Fibroblast of skin of right biceps (primary cell): ENCODE measurements at places on chromosomes 1 and 21.

- no peak for DNase-seq
Observed at GRCh38 chr1:100912019-100912418, 16.1 kb downstream of the SLC30A7 start.

GRCh38 chr1:29853716-29854330, 617.5 kb downstream of the PTPRU start:
- no peak for DNase-seq

DNA sequence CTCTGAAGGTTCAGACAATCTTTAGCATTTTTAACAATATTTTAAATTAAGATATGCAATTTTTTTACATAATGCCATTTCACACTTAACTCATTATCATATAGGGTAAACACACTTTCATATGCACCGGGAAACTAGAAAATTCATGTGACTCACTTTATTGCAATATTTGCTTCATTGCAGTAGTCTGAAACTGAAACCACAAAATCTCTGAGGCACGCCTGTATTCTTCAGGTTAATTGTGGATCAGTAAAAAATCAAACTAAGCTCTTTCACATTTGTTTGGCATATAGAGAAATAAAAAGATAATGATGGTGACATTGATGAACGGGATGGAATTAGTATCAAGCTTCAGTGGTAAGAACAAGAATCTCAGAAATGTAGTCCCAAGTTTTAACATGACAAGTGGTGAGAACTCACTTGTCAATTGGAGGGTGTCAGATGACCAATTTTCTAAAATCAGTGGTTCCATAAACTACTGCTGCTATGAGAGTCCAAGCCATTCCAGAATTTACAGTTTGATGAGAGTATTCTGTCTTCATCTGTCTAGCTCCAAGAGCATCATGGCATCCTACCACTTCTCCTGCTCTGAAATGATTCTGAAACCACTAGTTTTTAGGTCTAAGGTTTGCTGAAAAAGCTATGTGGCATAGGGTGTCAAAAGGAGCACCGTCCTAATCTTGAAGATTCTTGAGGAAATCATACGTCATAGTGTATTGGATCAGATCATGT, 281.0 kb downstream of the PTPRC start:
- no peak for DNase-seq

- DNase-seq: peak; percentile 83
Observed at GRCh38 chr1:60573726-60574409, 500.3 kb upstream of the C1orf87 start.

GRCh38 chr1:168430321-168430720, 113.5 kb downstream of the XCL2 start:
- DNase-seq: no peak

- no peak for DNase-seq
Observed at GRCh38 chr1:19205845-19206244, 4.2 kb downstream of the UBR4 start.

GRCh38 chr1:67515324-67516080, 85.3 kb upstream of the SERBP1 start:
- no peak for DNase-seq

GRCh38 chr1:47753808-47754207, 243.4 kb downstream of the TRABD2B start:
- no peak for DNase-seq

DNA sequence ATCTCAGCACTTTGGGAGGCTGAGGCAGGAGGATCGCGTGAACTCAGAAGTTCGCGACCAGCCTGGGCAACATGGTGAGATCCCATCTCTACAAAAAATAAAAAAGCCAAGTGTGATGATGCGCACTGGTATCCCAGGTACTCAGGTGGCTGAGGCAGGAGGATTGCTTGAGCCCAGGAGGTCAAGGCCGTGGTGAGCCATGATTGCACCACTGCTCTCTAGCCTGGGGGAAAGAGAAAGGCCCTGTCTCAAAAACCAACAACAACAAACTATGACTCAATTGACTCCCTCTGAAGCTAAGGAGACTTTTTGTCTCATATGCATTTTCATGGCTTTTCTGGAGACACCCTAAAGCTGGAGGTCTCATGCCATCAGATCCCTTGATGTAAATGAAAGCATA, 118.8 kb downstream of the CCDC185 start:
- no peak for DNase-seq

- no peak for DNase-seq
Observed at GRCh38 chr1:225824533-225824941, 14.6 kb downstream of the EPHX1 start.

DNA sequence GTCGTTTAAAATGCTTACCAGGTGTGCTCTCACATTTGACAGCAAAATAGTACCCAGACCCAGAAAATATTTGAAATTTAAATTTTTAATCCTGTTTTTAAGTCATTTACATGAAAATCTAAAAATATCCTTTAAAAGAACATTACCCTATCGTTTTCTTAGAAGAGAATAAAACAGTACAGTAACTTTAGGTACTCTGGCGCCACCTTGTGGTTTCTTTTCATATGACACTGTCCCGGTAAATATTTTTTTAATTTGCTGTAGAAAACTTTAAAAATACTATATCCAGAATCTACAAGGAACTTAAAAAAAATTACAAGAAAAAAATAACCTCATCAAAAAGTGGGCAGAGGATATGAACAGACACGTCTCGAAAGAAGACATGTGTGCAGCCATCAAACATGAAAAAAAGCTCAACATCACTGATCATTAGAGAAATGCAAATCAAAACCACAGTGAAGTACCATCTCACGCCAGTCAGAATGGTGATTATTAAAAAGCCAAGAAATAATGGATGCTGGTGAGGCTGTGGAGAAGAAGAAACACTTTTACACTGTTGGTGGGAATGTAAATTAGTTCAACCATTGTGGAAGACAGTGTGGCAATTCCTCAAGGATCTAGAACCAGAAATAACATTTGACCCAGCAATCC, 129.2 kb downstream of the RGS21 start:
- peak; percentile 46 for DNase-seq

DNA sequence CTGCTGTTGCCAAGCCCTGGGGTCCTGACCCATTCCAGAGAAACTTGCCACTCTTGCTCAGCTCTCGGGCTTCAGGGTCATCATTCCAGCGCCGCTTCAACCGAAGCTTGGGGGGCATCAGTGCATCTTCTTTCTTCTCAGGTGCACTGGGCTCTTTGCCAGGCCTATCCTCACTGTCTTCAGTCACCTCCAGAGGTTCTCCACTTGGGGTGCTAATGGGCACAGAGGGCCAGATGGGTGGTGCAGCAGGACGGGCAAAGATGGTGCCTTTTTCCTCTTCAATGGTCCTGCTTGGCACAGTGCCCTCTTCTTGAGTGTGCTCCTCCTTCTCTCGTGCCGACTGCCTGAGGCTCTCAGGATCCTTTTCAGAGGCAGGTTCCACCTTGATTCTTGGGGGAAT, 13.3 kb downstream of the ETV3 start:
- no peak for DNase-seq

DNA sequence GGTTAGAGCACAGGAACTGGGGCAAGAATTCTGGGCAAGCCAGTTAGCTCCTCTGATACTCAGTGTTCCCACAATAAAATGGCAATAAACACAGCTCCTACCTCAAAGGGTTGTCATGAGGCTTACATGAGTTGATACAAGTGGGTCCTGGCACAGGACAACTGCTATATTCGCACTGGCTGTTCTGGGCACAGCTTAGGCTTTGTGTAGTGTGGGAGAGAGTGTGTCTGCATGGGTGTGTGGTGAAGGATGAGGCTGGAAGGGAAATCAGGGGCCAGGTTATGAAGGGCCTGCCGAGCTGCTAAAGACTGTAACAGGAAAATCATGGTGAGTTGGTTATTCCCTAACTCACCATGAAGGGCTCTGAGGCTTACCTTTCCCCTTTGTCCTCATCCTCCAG, 18.7 kb downstream of the ETV3 start:
- no peak for DNase-seq

- DNase-seq: no peak
Observed at GRCh38 chr21:41589131-41589530, 81.2 kb upstream of the TMPRSS2 start.

DNA sequence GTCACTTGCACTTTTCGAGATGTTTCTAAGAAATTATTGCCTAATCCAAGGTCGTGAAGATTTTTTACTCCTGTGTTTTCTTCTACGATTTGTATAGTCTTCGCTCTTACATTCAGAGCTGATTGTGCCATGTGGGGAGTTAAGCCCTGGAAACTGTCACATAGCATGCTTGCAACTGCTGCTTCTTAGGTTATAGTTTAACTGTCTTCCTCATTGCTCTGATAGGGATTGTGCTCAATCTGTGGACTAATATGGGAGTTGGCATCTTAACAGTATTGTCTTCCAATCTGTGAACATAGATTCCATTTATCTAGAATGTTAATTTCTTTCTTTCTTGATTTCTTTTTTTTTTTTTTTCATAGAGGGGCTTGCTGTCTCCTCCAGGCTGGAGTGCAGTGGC, 34.8 kb upstream of the CAMTA1 start:
- no peak for DNase-seq

DNA sequence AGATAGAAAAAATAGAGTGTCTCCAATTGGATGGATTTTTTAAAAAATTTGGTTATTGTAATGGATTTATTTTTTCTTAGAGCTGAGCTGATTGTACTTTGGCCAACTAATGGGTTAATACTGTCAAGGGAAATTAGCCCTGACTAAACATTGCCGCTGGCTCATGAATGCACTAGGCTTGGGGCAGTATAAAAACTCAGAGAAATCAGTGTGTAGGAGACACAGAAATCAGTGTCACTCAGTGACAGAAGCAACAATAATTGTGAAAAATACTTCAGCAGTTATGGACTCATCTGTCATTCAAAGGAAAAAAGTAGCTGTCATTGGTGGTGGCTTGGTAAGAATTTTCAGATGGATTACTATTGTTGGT, at the start of gene KMO:
Gene KMO, plus strand, starts transcription at position 217 of the 370 bp plus-strand sequence. Its CDS starts 67 bp downstream, at position 284.
- DNase-seq: peak; percentile 3

- no peak for DNase-seq
Observed at GRCh38 chr1:224585051-224585450, 31.1 kb upstream of the CNIH3 start.

DNA sequence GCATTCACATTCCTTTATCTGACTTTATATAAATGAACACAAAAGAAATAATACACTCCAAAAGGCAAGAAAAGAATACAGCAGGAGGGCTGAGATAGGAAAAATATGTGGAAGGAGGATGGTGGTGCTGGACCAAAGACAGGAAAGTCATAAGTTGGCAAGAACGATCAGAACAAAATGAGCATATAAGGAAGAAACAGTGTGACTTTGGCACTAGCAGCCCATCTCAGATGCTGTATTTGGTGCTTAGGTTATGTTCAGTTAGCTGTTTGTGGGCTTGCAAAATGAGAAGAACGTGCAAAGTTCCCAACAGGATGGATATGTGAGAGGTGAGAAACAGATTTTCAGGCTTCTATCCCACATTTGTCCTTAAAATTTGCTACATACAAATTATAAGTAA, 719.8 kb upstream of the ADGRL4 start:
- no peak for DNase-seq

DNA sequence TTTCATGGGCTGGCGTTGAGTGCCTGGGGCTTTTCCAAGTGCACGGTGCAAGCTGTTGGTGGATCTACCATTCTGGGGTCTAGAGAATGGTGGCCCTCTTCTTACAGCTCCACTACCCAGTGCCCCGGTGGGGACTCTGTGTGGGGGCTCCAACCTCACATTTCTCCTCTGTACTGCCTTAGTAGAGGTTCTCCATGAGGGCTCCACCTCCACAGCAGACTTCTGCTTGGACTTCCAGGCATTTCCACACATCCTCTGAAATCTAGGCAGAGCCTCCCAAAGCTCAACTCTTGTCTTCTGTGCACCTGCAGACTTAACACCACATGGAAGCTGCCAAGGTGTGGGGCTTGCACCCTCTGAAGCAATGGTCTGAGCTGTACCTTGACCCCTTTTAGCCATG, 82.1 kb downstream of the CCDC18 start:
- DNase-seq: no peak

GRCh38 chr21:32334980-32335531, 36.4 kb downstream of the MRAP start:
- DNase-seq: peak; percentile 16

DNA sequence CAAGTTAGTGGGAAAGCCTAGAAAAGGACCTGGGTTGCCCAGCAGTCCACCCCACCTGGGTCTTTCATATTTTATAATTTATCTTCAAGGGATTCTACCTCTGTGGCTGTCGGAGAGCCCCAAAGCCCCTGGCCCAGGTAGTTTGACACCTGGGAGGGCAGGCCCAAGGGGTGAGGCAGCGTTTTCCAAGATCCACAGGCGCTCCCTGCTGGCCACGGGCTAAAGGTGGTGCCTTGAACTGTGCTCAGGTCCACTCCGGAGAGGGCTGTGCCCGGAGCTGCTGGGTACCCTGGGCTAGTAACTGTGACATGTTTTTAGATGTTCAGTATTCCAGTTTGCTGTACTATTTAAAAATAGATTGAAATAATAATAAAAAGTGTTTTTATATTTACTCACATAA, 37.2 kb upstream of the CRNN start:
- no peak for DNase-seq

DNA sequence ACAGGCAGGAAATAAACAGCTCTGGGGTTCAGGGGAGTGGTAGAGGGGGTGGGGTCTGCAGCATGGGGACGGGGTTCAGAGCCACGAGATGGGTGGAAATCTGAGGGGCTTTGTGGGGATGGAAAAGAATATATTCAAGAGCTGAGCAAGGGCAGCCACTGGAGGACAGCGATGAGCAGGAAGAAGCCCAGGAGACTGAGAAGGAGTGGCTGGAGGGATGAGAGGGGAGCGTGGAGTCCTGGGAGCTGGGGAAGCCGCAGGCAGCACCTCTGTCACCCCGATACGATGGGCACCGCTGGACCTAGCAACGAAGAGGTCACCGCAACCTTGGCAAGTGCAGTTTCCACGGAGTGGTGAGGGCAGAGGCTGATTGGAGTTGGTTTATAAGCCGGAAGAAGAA, 10.0 kb upstream of the KCNAB2 start:
- DNase-seq: no peak

GRCh38 chr1:64440183-64440826, 29.6 kb upstream of the CACHD1 start:
- no peak for DNase-seq

DNA sequence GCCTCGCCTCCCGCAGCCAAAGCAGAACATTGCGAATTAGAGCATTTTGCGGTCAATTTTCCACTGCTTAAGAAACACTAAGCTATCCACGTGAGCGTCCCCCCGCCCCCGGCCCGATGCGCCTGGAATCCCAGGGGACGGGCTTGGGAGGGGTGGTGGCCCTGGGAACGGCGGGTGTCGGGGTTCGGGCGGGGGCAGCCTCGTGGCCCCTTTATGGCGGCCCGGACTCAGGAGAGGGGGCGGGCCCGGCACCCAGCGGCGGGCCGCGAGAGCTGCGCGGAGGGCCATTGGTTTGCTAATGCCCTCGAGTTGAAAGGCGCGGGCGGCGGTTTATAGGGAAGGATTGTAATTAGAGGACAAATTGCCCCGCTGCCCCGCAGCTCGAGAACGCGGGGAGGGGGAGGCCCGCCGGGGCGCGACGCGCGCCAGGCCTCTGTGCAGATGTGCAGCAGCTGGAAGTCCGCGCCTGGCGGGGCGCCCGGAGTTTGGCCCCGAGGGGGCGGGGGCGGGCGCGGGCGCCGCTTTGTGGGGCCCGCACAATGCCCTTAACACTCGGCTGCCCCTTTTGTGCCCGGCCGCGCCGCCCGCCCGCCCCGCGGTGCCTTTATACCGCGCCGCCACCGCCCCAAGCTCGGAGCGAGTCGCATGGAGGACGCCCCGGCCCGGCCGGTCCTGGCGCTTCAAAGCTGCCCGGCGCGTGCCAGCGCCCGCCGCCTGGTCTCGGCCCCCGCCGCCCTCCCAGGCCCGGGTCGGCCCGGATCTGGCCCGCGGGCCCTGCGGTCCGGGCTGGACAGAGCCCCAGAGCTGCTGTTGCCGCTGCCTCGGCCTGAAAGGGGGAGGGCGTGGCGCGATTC, 1.9 kb upstream of the HES3 start:
- DNase-seq: no peak

- no peak for DNase-seq
Observed at GRCh38 chr1:45258059-45258650, 51.8 kb upstream of the ZSWIM5 start.
